ENCODE measurements at places on chromosomes 11 and 22.

- peak; percentile 92 for DNase-seq
Observed at GRCh38 chr22:27372969-27373670, 428.4 kb downstream of the MN1 start.

DNA sequence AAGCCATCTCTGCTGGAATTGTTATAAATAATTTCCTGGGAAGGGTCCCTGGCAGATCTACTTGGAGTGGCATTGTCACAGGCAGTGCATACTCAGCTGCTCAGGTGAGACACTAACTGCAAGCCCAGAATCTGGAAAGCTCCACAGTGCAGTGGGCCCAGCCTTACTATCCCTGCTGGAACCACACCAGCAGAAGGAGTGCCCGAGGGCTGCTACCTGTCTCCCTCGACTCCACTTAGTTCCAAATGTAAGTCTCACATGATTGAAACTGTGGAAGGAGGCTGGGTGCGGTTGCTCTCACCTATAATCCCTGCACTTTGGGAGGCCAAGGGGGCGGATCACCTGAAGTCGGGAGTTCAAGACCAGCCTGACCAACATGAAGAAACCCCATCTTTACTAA lies 14.3 kb upstream of the SYVN1 start:
- DNase-seq, result peak; percentile 9

GRCh38 chr22:38890377-38890776 lies 18.4 kb upstream of the CBX6 start:
- DNase-seq, result no peak

DNA sequence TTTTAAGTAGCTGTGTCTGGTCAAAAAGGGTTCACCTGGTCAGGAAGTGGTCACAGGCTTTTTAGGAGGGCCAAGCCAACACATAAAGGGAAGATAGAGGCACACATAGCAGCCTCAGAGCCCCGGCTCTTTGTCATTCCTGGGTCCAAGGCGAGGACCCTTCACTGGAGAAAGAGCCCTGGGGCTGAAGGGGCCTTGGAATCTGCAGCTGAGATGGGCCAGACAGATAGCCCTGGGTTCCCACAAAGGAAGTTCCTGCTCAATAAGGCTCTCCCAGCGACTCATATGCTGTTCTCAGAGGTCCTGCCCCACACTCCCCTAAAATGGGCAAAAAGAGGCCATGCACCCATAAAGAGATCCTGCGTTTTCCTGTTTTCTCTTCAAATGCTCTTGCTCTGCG lies 77.7 kb downstream of the LINC01488 start:
- no peak for DNase-seq

DNA sequence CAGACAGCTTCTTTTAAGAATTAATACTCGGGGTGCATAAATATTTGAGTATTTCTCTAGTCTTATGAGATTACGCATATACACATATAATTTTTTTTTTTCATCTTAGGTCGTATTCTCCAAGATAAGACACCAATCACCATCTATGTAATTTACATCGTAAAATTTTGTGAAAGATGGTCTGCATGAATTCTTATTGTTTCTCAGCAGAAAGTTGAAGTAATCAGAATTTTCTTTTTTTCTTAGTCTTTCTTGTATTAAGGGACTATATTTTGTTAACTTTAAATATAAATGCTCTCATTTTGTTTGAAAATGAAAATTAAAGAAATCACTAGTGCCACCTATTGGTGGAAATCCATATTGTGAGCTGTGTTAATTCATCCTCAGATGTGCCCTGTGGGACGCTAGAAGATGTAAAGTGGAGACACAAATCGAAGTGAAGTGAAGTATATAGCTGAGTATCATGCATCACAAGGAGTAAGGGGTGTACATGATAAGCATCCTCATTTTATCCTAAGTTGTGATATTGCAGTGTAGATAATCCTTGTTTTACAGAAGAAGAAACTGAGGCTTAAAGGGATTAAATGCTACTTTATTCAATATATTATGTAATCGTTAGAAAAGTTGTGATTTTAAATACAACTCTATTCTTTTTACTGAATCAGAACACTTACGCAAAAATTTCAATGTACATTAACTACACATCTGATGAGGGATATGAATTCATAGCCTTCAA lies 2084.3 kb downstream of the LRRC4C start:
- DNase-seq, result no peak

DNA sequence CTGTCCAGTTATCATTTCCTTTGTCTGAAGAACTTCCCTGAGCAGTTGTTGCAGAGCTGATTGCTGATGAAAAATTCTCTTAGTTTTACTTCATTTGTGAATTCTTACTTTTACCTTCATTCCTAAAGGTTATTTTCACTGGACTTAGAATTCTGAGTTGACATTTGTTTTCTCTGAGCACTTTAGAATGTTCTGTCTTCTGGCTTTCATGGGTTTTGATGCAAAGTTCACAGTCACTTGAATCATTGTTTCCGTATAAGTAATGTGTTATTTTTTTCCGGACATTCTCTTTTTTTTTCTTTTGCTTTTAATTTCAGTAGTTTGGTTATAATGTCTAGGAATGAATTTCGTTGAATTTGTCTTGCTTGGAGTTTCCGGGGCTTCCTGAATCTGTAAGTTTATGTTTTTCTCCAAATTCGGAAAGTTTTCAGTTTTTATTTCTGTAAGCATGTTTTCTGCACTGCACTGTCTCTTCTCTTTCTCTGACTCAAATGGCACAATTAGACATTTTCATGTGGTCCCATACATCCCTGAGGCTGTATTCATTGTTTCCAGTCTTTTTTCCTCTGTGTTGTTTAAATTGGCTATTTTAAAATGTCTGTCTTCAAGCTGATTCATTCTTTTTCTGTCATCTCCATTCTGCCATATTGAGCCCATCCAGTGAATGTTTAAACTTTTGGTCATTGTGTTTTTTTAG lies 68.5 kb upstream of the NARS2 start:
- DNase-seq, result no peak

DNA sequence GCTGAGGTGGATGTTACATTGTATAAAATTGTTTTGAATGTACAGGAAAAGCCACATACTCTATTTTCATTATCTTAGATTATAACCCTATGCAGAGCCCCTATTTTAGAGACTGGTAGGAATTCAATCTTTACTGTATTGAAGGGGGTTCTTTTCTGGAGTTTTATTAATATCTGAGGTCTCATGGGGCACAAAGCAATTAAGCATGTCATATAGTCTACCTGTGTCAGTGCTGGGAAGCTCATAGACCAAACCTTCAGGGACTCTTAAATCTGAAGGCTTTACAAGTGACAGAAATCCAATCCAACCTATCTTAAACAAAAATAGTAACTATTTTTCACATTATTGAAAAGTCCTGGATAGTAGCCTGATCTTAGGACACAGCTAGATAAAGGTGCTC lies 733.7 kb downstream of the NELL1 start:
- DNase-seq, result no peak

GRCh38 chr11:79189601-79190000 lies 251.2 kb downstream of the TENM4 start:
- DNase-seq, result no peak

DNA sequence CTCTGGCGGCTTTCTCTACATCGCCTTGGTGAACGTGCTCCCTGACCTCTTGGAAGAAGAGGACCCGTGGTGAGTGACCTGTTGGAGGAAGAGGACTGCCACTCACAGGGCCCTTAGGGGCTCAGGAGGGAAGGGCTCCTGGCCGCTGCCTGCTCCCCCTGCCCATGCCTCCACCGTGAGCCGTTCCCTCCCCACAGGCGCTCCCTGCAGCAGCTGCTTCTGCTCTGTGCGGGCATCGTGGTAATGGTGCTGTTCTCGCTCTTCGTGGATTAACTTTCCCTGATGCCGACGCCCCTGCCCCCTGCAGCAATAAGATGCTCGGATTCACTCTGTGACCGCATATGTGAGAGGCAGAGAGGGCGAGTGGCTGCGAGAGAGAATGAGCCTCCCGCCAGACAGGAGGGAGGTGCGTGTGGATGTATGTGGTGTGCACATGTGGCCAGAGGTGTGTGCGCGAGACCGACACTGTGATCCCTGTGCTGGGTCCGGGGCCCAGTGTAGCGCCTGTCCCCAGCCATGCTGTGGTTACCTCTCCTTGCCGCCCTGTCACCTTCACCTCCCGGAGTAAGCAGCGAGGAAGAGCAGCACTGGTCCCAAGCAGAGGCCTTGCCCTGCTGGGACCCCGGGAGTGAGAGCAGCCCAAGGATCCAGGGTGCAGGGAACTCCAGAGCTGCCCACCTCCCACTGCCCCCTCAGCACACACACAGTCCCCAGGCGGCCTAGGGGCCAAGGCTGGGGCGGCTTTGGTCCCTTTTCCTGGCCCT lies 6.9 kb downstream of the SLC39A13 start:
- DNase-seq, result no peak

DNA sequence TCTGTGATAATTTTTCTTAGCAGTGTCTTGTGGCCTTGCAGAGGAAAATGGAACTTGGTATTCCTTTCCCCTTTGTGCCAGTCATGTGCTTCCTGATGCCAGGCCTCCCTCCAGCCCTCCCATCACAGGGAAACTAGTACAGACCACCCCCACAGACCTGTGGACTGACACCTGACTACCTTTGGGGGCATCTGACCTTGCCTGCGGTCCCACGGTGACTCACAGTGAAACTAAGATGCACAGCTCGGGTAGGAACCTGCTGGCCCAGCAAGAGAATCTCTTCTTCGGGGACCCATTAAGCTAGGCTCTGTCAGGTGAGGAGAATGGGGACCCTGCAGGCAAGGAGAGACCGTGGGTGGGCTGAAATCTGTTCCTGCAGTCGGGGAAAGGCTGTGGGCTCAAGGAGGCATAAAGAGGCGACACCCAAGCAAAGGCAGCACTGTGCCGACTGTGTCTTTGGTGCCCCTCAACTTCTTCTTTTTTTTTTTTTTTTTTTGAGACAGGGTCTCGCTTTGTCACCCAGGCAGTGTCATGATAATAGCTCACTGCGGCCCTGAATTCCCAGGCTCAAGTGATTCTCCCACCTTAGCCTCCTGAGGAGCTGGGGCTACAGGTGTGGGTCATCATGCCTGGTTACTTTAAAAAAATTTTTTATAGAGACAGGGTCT lies 20.8 kb upstream of the PEX26 start:
- peak; percentile 35 for DNase-seq

GRCh38 chr11:122036018-122036417 lies 80.0 kb downstream of the BLID start:
- DNase-seq, result no peak

Data from left colon (tissue), 2 donors.